ENCODE measurements at places on chromosomes 2 and 18. TPM values are rescaled to one million over a fixed set of nuclear protein-coding genes. Genes with fewer than 3 reads are reported as not detected.
A peak's percentile ranks its signal among the peaks of the same experiment; 100 is the strongest.

Gene TMEM237
- 4.7 TPM for total RNA-seq

DNA sequence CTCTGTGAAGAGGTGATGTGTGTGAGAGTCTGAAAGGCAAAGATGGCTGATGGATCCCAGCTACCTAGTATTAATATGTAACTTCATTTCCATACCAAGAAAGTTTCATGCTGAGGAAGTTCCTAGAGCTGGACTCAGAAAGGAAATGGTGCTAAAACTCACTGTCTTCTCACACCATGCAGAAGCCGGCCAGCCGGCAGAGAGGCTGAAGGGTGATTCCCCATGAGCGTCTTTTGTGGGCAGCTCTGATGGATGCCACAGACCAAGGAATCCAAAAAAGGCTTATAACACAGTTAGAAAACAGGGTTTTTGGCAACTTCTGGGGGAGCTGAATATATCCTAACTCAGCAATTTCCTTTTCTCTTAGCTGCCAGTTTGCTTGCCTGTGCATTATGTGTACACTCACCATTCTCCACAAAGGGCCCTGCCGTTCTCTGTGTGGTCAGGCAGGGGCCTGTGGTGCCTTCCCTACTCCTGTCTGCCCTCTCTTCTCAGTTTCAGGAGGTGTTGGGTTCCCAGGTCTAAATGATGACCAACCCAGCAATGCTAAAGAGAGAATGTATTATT, 289.4 kb downstream of the MTX2 start:
- H3K4me3 ChIP-seq: no peak overlapping the region
- H3K27me3 ChIP-seq: no peaks in the 10 kb centered on the region
- no peak for DNase-seq
- no peaks in the 10 kb centered on the region for H3K36me3 ChIP-seq
- no peak overlapping the region for H3K27ac ChIP-seq

Gene TSPYL6
- not detected for total RNA-seq

Gene SNTG2
- 4.9 TPM for total RNA-seq

DNA sequence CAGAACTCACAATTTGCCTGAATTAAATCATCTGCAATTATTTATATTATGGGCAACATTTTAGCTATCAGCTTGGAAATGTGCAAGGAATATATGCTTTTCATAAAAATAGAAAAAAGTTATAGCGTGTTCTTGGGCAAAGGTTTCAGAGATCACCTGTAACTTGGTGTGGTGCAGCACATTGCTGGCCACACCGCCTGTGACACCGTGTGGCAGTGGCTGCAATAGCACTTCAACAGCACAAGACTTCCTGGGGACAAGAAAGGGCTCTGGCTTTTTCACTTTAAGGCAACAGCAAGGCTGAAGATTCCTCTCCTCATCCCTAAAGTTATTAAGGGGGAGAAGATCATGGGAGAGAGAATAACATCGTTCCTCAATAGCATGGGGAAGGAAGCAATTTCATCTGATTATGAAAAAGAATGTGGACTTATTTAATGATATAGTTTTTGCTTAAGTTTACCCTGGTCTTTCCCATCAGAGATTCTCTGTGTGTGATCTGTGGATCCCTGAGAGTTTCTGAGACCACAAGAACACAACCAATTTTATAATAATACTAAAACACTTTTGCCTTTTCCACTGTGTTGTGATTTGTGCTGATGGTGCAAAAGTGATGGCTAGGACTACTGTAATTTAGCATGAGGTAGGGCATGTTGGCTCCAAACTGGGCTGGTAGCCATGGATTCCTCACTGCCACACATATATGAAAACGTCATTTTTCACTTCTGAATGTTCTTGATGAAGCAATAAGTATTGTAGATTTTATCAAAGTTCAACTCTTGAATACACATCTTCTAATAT, 15.0 kb upstream of the SERPINB3 start:
- H3K27me3 ChIP-seq: no peaks in the 10 kb centered on the region
- DNase-seq: no peak
- H3K4me3 ChIP-seq: no peak overlapping the region
- no peaks in the 10 kb centered on the region for H3K4me1 ChIP-seq

- peaks cover 31% of the 10 kb centered on the region for H3K4me1 ChIP-seq
- H3K4me3 ChIP-seq: peak within 1 kb of the TSS; percentile 84
- peak; percentile 84 for DNase-seq
- H3K27me3 ChIP-seq: no peaks in the 10 kb centered on the region
These were observed at the start of the genes CEBPZ and NDUFAF7 for GRCh38 chr2:37231241-37232130. CEBPZ (minus strand) TSS chr2:37231596; CDS start chr2:37231567, 29 bp downstream. NDUFAF7 (plus strand) TSS chr2:37231658; CDS start chr2:37231706, 48 bp downstream.

Gene EGR4
- total RNA-seq: 0.16 TPM

- no peak overlapping the region for H3K27ac ChIP-seq
- H3K4me3 ChIP-seq: no peak overlapping the region
- H3K27me3 ChIP-seq: no peaks in the 10 kb centered on the region
- no peaks in the 10 kb centered on the region for H3K4me1 ChIP-seq
These were observed 250.0 kb downstream of the TCF4 start for GRCh38 chr18:55337908-55338521.

DNA sequence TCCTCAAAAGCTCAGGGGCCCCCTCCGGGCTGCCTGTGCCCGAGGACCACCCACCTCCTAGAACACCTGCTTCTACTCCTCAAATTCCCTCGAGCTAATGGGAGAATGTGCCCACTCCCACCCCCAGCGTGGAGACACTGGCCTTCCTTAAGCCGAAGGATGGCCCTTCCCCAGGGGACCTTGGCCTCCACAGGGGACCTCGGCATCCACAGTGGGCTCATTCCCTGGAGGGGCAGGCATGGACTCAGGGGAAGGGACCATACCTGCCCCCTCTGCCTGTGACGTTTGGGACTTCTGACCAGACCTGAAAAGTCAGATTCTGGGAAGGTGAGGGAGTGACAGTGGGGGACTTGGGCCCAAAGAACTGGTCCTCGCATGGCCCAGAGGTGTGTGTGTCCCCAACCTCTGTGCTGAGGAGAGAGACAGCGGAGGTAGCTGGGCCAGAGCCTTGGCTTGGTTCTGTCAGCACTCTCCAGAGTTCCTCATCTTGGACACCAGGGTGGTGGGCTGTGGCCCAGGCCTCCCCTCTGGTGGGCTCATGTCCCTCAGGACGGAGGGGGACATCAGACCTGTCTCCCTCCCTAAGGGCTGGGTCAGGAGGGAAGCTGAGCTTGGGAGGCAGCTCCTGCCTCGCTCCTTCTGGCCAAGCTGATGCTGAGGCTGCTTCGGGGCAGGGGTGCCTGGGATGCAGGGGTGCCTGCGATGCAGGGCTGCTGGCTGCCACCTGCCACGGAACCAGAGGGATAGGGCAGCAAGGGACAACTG, 240.4 kb downstream of the HAUS1 start:
- no peak overlapping the region for H3K27ac ChIP-seq
- no peaks in the 10 kb centered on the region for H3K27me3 ChIP-seq
- H3K4me3 ChIP-seq: no peak overlapping the region
- H3K4me1 ChIP-seq: peaks cover 16% of the 10 kb centered on the region
- no peak for DNase-seq

DNA sequence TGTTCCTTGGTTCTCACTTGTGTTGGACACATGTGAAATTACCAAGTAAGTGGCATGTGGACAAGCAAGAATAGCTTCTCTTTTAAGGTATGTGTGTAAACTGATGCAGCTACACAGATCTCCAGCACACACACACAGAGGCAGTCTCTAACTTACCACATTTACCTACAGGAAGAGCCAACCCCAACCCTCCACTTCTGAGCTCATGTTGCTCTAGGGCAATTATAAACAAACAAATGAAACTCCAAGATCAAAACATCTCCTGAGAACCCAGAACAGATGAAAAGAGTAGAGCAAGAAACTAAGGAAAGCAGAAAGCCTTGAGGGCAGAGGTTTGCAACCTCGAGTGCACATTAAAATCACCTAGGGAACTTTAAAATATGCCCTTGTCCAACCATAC, 16.0 kb upstream of the TMEM37 start:
- DNase-seq: no peak
- H3K27me3 ChIP-seq: no peaks in the 10 kb centered on the region
- no peaks in the 10 kb centered on the region for H3K36me3 ChIP-seq
- H3K4me3 ChIP-seq: no peak overlapping the region
- no peak overlapping the region for H3K27ac ChIP-seq
- no peaks in the 10 kb centered on the region for H3K4me1 ChIP-seq

Gene TUBB8B
- not detected for total RNA-seq

DNA sequence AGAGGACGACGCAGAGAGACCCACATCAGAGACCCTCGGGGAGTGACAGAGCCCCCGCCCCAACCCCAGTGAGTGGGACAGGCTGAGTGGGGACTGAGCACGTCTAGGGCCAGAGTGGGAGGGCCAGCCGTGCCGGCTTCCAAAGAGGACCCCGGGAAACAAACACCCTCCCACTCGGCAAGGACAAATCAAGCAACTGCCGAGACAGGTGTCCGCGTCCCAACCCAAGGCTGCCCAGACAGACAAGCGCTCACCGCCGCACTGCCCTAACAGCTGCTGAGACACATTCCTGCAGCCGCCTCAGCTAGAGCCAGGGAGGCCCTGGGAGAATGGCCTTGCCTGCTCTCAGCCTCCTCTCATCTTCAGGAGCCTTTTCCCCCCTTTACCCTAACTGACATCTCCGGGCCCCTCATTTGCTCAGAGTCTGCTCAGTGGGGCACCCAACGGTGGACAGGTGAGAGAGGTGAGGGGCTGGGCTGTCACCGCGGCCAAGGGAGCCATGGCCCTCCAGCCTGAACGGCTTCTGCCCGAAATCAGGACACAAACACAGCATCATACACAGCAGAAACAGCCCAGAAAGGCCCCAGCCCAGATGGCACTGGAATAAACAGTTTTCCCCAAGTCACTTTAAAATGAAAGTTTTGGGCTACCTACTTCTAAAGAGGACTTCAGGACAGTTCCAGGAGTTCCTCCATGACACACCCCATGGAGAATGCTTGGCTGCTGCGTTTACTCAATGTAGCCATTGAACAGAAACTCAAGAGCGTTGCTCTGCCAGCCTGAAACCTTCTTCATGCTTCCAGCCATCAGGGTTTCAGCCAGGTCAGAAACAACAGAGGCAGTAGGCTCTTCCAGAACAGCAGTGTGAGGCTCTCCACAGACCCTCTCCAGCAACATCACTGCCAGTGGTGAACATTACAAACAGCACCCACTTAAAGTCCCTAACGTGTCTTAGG, 23.6 kb downstream of the SLC66A2 start:
- H3K4me3 ChIP-seq: no peak overlapping the region
- no peaks in the 10 kb centered on the region for H3K36me3 ChIP-seq
- H3K4me1 ChIP-seq: no peaks in the 10 kb centered on the region
- H3K27me3 ChIP-seq: no peaks in the 10 kb centered on the region
- no peak overlapping the region for H3K27ac ChIP-seq

Gene BMP10
- not detected for total RNA-seq

DNA sequence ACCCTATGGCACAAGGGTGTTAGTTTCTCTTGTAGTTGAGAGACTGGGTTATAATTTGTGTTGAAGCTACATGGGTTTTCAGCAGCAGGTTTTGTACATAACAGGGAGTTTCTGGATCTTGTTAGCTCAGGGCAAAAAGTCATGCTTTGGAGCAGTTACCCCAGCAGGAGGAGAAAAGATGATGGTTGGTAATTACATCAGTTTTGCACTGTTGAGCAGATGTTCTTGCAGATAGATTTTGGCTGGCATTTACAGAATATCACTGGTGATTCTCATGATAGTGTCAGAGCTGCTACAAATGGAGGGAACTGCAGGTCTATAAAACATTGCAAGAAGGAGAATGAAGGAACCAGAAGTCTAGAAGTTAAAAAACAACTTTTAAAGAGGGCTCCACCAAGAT, 215.2 kb upstream of the ATP5MC3 start:
- H3K4me3 ChIP-seq: no peak overlapping the region
- no peaks in the 10 kb centered on the region for H3K27me3 ChIP-seq
- DNase-seq: no peak
- no peak overlapping the region for H3K27ac ChIP-seq
